ENCODE measurements at places on chromosomes 11 and 22. TPM values are rescaled to one million over a fixed set of nuclear protein-coding genes. Genes with fewer than 3 reads are reported as not detected.

BAIAP2L2 gene
- 0.20 TPM for total RNA-seq

ACCSL gene
- not detected for total RNA-seq

KCNK4 gene
- total RNA-seq: 0.44 TPM

P2RX3 gene
- not detected for total RNA-seq

PRAME gene
- total RNA-seq: not detected

MRGPRE gene
- not detected for total RNA-seq

SGSM1 gene
- 0.12 TPM for total RNA-seq

IRF7 gene
- 12.3 TPM for total RNA-seq

GNAZ gene
- total RNA-seq: 0.86 TPM

SLC43A3 gene
- total RNA-seq: 68.9 TPM

MUC6 gene
- not detected for total RNA-seq

LPXN gene
- 6.2 TPM for total RNA-seq
